ENCODE measurements at places on chromosomes 4 and X.

- no peak for DNase-seq
These were observed 109.9 kb downstream of the ZNF330 start for GRCh38 chr4:141330616-141331015.

DNA sequence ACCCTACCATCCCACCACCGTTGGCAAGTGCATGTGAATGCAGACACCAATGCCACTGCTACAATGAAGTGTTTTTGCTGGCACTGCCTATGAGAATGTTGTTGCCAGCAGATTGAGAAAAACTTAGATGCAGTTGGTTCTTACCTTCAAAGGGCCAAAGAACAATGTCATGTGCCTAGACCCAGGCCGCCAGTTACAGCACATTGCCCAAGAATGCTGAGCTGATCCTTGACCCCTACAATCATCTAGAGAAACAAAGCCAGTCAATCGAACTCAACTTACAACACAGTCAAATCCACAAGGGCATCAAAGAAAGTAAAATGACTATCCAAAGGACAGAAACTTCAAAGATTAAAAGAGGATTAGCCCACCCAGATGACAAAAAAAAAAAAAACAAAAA lies 102.4 kb upstream of the SPIN4 start:
- no peak for DNase-seq

DNA sequence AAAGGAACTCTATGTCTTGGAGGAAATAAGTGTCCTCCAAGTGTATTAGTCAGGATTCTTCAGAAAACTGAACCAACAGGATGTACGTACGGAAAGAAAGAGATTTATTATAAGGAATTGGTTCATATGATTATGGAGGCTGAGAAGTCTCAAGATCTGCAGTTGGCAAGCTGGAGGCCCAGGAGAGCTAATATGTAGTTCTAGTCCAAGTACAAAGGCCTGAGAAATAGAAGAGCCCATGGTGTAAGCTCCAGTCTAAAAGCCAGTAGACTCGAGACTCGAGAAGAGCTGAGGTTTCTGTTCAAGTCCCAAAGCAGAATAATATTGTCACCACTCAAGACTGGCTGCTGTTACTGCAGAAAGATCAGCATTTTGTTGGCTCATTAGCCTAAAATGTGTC lies 65.3 kb upstream of the EFNB1 start:
- no peak for DNase-seq

DNA sequence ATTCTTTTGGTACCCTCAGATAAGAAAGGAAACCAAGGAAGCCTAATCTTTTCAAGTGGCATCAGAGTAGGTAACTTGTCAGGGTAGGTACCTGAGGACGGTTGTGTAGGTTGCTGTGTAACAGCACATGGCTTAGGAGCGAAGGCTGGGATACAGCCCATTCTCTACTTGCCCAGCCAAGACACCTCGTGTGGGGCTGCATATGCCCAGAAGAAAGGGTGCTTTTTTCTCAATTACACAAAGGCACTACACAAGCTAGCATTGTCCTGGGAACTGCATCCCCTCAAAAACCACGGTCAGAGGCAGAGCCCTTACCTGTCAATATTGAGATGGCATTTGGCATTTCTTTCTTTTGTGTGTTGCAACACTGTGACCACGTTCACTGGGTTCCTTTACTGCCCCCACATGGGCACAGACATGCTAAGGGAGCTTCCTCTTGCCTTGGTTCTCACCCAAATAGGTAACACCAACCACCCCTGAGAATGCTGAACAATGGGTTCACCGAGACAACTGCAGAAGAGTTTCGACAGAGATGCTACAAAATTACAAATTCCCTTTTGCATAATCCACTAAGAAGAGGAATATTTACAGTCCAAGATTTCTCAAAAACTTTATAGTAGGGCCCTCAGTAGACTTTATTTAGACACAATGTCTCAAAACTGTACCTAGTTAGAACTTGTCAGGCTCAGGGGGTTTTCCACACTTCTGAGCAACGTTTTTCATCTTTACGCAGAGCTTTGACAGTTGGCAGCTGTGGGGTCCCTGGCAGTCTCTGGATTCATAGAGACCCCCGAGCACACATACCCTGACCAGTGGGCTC lies 35.8 kb upstream of the TNIP3 start:
- no peak for DNase-seq

GRCh38 chrX:20315140-20315539 lies 48.4 kb upstream of the RPS6KA3 start:
- no peak for DNase-seq
